Right lobe of liver (tissue), 6 donors: ENCODE measurements at places on chromosomes 5 and 9. TPM values are rescaled to one million over a fixed set of nuclear protein-coding genes. Genes with fewer than 3 reads are reported as not detected.

GRCh38 chr9:96040591-96041461 is 165.3 kb downstream of the ERCC6L2 start:
- no peak overlapping the region for H3K4me3 ChIP-seq
- peak; percentile 66 for DNase-seq
- H3K27me3 ChIP-seq, result no peaks in the 10 kb centered on the region

GRCh38 chr5:93209476-93209875 is 371.5 kb downstream of the NR2F1-AS1 start:
- no peak for DNase-seq
- no peaks in the 10 kb centered on the region for H3K36me3 ChIP-seq
- H3K4me1 ChIP-seq, result no peaks in the 10 kb centered on the region
- no peak overlapping the region for H3K4me3 ChIP-seq
- H3K27me3 ChIP-seq, result no peaks in the 10 kb centered on the region

- DNase-seq, result no peak
- H3K27me3 ChIP-seq, result no peaks in the 10 kb centered on the region
- H3K4me1 ChIP-seq, result no peaks in the 10 kb centered on the region
- no peak overlapping the region for H3K4me3 ChIP-seq
Observed at GRCh38 chr5:150731669-150732242, 27.1 kb downstream of the DCTN4 start.

DNA sequence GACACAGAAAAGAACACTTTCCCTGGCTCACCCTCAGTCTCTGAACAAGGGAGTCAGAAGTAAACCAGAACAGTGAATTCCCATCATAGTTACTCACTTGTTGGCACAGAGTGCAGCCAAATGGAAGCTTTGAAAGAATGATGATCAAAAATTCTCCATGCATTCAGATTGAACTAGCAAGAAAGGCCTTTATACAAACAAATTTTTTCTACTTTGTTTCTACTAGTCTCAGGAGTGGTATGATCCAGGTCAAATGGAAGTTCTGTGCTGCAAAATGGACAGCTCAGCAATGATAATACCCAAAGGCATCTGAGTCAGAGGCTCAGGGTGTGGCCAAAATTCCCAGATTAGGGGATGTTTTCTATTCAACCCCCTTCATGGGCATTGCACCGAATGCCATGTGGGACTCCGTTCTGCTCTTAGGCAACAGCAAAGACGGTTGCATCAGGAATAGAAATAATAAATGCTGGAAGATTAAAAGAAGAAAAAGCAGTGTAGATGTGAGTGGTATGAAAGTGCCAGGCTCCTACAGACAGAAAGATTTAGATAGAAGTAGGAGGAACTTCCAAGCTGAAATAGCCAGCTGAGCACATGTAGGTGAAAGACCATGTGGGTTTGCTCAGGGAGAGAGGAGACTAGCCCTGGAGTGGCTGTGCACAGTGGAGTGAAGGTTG is 24.0 kb upstream of the ASPN start:
- H3K4me3 ChIP-seq, result no peak overlapping the region
- H3K27me3 ChIP-seq, result no peaks in the 10 kb centered on the region
- H3K36me3 ChIP-seq, result no peaks in the 10 kb centered on the region
- H3K27ac ChIP-seq, result no peak overlapping the region

DNA sequence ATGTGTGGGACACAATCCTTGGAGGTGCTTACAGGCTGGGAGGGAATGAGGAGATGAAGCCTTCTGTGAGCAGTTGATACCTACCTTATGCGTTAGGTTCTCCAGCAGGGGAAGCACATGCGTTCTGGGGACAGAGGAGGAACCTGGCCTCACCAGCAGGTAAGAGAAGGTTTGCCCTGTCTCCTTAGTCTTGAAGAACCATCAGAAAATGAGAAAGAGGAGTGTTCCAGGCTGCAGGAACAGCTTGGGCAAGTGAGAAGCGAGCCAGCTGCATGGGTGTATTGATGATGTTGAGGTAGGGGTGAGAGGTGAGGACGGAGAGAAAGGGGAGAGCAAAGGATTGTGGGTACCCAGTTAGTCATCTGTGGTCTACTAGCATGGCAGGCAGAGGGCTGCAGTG is 156.9 kb upstream of the MVB12B start:
- H3K27ac ChIP-seq, result no peak overlapping the region
- no peaks in the 10 kb centered on the region for H3K27me3 ChIP-seq
- no peak overlapping the region for H3K4me3 ChIP-seq
- H3K4me1 ChIP-seq, result no peaks in the 10 kb centered on the region
- DNase-seq, result no peak

Gene KCNIP1
- total RNA-seq, result not detected
